ENCODE measurements at places on chromosomes 7 and 10.

GRCh38 chr7:50834031-50834535 lies 51.4 kb upstream of the GRB10 start:
- no peak for DNase-seq

DNA sequence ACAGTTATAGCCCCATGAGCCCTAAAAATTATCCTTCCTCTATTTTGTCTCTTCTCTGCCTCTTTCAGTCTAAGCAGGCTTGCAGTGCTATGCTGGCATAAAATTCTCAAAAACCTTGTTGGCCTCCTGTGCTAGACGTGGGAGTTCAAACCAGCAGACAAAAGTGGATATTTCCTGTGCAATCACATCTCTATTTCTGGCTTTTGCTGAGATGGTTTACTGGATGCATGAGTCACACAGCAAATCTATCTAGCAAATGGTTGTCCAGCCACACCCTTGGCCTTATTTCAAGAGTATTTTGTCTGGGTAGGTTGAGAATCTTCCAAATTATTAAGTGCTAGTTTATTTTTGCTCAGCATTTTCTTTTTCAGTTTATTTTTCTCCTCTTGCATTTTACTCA lies 370.8 kb downstream of the CDC14C start:
- no peak for DNase-seq

DNA sequence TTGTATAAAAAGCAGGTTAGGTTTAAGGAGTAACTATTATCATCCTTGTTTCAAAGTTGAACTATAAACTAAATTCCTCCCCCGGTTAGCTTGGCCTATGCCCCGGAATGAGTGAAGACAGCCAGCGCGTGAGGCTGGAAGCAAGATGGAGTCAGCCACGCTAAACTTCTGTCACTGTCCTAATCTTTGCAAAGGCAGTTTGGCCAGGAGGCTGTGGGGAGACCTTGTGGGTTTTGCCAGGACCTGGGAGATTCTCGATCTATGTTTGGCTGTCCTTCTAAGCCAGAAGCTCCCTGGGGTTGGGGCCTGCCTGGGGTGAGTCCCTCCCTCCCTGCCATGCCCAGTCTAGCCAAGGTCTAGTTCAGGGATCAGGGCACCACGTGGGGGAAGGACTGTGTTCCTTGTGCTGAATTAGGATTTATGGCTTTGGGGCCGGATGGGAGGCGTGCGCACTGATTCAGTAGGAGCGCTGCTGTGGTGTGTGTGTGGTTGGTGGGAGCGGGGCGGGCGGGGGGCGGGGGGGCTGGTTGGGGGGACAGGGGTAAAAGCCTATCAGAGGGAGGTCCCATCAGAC lies 871 bp upstream of the GTF2IRD1 start:
- no peak for DNase-seq

DNA sequence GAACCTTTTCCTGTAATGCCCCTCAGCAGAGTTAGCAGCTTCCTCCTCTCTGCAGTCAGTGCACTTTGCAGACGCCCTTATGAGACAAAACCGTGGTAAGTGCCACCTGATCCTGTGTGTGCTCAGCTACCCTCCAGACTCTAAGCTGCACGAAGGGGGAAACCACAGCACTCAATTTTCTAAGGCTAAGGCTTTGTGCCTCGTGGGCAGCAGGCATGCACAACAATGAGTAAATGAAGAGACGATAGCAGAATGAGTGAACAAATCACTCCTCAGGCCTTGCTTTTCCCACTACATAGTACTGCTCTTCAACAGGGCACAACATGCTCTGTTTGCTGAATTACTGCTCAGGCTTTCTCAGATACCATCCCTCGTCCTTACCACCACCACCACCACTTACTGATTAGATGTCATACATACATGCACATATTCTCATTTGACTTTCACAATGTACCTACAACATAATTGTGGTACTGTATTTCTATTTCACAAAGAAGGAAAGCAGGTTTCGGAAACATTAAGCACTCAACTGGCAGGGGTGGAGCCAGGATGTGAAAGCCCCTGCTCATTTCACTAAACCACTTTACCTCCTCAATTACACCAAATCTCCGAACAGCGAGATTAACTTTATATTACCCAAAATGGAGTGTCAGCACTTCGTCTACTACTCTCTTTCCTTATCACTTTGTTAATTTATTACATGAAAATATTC lies 85.4 kb downstream of the ICA1 start:
- no peak for DNase-seq

DNA sequence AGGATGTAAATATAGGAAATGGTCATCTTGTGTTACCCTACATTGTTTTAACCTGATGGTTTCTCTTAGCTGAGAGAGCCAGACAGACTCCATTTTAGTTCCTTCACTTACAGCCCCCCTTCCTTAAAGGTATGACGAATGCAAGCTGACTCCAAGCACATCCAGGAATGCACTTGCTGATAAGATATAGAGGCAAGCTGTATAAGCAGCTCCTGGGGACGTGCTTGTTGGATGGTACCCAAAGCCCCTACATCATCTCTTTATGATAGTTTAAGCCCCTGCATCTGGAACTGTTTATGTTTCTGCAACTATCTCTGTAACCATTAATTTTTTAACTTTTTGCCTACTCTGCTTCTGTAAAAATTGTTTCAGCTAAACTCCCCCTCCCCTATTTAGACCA lies 41.7 kb downstream of the ZNF25 start:
- DNase-seq = no peak

DNA sequence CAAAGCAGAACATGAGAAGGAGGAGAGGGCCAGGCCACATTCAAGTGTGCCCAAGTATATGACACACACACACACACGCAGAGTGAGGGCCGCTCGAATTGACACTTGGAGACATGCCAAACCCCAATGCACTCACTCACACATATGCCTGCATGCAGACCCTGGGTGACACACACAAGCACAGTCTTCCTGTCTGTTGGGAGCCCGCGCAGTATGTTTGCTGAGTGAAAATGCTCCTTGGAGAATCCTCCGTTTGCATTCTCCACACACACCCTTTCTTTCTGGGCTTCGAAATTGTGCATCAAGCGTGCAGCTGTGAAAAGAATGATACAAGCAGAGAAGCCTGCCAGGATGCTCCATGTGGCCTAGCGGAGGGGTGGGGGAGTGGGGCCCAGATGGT lies 120.9 kb downstream of the PLXNA4 start:
- DNase-seq = no peak

DNA sequence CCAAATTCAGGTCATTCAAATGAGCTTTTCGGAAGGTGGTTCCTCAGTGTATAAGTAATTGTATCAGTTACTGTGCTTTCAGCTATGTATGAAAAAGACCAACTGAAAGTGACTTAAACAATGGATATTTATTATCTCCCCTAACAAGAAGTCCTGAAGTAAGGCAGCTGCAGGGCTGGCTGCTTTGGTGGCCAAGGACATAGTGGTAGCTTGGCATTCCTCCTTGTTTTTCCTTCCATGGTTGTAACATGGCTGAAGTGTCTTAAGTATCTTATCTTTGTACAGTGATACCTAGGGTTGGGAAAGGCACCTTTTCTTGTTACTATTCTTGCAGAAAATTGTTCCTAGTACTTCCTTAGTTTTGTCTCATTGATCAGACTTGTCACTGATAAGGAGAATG lies 21.4 kb downstream of the EXOC4 start:
- no peak for DNase-seq

DNA sequence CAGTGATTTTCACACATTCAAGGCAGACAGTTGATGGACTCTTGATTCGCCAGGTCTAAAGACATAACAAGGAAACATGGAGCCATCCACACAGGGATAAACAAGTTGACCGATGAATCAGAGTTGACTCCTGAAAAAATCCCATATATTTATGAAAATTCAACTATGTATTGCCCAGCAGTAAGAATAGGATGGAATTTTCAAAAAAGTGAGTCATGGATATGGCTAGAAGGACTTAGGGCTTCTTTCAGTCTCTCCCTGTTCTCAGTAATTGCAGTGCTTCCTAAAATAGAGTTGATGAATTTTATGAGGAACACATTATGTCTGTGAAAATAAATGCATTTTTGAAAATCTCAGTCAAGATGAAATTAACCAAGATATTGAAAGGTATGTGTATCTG lies 301.2 kb downstream of the PLXDC2 start:
- DNase-seq = no peak

DNA sequence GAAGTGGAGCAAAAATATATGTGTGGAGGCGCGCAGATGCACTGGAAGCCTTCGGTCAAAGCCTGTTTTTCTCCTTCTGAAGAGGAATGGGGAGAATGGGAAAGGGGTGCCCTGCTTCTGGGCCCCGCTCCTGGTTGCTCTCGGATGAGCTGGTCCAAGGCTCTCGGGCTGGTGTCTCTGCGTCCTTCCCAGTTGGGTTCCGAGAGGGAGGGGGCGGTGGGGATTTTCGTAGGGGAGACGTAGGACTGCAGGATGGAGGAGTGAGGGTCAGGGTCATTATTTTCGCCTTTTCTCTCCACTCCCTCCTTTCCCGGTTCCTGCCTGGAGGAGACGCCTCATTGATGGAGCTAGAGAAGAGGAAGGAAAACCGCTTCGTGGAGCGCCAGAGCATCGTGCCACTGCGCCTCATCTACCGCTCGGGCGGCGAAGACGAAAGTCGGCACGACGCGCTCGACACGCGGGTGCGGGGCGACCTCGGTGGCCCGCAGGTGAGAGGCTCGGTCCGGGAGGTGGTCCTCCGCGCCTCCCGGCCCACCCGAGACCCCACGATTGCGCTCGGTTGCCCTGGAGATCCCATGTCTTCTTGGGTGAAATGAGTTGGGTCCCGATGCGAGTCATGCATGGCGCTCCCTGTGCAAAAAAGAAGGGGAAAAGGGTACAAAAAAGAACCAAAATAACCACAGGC lies 790 bp downstream of the ADAM22 start:
- DNase-seq = no peak

DNA sequence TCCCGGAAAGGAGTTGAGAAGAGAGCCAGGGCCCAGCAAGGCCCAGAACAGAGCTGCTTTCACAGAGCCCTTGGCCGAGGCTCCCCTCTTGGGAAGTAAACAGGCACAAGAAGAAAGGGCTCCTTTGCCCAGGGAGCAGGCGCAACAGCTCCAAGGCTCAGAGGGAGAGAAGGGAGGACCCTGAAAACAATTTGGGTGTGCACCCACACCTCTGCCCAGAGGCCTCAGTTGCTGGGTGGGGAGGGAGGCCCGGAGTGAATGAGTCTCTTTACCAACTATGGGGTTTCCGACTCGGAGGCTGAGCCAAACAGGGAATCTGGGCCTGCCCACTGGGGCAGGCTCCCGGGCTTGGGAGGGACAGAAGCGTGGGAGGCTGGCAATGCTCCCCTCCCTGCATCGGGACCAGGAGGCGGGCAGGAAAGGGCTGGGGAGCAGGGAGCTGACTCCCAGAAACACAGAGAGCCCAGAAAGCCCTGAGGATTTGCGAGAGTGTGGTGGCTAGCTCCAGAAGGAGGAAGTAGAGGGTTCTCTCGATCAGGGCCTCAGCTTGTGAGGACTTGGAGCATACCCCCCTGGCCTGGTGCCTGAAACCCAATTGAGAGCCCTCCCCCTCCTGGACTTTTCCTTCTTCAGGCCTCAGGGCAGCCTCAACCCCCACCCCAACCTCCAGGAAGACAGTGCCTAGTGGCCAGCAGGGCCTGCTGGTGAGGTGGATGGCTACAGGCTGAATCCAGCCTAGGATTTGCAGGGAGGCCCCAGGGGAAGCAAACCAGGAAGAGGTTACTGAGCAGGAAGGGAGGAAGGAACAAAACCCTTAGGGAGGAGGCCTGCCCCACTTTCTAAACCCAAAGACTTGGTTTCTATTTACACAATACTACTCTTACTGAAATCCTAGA lies 6.2 kb downstream of the C10orf105 start:
- DNase-seq = no peak

DNA sequence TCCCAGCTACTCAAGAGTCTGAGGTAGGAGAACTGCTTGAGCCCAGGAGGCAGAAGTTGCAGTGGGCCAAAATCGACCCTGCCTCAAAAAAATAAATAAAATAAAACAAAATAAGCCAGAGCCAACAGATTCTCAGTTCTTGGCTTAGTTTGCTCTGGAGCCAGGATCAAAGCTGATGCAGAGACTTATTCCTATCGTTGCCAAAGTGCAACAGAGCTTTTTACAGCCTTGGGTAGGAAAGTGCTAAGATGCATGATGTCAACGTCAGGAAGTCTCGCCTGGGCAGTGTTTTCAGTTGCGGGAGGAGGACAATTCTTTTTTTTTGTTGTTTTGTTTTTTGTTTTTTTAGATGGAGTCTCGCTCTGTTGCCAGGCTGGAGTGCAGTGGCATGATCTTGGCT lies 43.8 kb upstream of the CYTH3 start:
- no peak for DNase-seq

DNA sequence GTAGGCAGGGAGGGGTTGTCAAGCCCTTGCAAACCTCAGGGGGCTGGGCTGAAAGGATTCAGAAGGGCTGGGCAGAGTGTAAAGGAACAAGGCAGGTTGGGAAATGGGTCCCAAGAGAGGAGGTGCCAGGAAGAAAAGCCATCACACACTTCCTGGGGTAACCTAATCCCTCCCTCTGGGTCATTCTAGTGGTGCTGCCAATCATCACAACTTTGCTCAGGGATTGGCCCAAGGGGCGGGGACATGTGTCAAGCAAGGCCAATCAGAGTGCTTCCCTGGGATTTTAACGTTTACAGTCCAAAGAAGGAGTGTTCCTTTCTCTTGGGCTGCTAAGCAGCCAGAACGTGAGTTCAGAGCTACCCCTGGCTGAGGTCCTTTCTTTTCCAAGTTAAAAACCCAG lies 57.1 kb upstream of the NPTX2 start:
- no peak for DNase-seq

DNA sequence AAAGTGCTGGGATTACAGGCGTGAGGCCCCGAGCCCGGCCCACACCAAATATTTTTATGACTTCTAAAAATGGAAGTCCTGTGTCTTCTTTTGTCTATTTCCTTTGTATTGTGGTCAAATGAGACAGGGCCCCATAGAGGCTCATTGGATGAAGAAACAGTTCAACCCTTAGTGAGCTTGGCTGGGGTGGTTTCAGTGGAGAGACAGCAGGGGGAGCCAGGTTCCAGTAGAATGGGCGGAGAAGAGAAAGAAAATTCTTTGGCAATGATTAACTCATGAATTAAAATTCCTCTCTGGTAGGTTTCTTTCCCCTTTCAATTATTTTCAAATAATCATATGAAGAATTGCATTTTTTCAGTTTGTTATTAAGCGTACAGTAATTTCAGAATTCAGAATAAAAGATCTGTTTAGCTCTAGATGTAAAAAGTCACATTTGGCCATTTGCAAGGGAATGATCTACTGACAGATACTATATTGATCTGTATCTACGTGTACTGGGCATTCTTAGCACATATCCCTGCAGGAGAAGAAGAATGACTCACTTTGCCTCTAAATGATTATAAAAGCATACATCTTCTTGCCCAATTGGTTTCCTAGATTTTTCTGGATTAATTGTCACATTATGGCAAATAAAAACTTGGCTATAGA lies 43.2 kb downstream of the PNLIPRP3 start:
- DNase-seq = no peak

GRCh38 chr7:36896418-36896817 lies 172.1 kb upstream of the AOAH start:
- DNase-seq = no peak

- DNase-seq = no peak
Observed at GRCh38 chr10:122344741-122345258, 29.7 kb upstream of the PLEKHA1 start.
